Calu3 (cell line): ENCODE measurements at places on chromosomes 11 and 22. TPM values are rescaled to one million over a fixed set of nuclear protein-coding genes. Genes with fewer than 3 reads are reported as not detected.

GRCh38 chr11:70057080-70057479 lies 21.0 kb upstream of the ANO1 start:
- no peak for DNase-seq
- no peak overlapping the region for H3K27ac ChIP-seq
- no peaks in the 10 kb centered on the region for H3K27me3 ChIP-seq
- no peaks in the 10 kb centered on the region for H3K4me1 ChIP-seq

DNA sequence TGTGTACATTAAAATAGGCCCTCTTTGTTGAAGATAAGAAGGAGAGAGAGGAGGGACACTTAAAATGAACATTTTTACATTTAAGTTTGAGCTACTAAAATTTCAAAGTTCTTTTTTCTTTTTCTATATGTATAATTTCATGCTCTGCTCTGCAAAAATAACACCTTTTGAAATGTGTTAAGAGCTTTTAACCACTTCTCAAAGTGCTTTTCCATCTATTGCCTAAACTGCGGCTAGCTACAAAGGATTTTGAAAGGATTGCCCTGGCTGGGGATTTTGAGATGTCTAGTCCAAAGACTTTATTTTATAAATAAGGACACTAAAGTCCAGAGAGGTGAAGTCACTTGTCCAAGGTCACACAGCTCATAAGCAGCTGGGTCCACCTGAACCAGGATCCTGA lies 138.5 kb downstream of the CCDC81 start:
- H3K27me3 ChIP-seq = no peaks in the 10 kb centered on the region
- no peak overlapping the region for H3K4me3 ChIP-seq
- H3K36me3 ChIP-seq = no peaks in the 10 kb centered on the region

DNA sequence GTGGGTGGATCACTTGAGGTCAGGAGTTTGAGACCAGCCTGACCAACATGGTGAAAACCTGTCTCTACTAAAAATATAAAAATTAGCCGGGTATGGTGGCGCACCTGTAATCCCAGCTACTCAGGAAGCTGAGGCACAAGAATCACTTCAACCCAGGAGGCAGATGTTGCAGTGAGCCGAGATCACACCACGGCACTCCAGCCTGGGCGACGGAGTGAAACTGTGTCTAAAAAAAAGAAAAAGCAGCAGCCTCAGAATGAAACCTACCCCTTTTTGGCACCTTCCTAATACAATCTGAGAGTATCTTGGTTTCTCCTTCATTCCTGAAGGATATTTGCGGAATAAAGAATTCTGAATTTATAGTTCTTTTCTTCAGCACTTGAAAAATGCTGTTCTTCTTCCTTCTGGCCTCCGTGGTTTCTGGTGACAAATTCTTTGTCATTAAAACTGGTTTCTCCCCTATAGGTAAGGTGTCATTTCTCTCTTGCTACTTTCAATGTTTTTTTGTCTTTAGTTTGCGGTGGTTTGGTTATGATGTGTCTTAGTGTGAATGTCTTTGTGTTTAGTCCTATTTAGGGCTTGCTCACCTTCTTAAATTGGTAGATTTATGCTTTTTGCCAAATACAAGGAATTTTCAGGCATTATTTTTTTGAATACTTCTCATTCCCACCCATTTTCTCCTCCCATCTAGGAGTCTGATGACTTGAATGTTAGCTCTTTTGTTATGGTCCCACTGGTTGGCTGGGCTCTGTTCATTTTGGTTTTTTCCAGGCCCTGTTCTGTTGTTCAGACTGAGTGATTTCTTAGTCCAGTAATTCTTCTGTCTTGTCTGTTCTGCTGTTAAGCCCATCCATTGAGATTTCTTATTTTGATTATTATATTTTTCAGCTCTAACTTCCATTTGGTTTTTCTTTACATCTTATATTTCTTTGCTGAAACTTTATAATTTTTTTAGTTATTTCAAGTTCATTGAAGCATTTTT lies 15.4 kb downstream of the ASRGL1 start:
- no peak overlapping the region for H3K27ac ChIP-seq
- peaks cover 17% of the 10 kb centered on the region for H3K4me1 ChIP-seq
- H3K36me3 ChIP-seq = no peaks in the 10 kb centered on the region

DNA sequence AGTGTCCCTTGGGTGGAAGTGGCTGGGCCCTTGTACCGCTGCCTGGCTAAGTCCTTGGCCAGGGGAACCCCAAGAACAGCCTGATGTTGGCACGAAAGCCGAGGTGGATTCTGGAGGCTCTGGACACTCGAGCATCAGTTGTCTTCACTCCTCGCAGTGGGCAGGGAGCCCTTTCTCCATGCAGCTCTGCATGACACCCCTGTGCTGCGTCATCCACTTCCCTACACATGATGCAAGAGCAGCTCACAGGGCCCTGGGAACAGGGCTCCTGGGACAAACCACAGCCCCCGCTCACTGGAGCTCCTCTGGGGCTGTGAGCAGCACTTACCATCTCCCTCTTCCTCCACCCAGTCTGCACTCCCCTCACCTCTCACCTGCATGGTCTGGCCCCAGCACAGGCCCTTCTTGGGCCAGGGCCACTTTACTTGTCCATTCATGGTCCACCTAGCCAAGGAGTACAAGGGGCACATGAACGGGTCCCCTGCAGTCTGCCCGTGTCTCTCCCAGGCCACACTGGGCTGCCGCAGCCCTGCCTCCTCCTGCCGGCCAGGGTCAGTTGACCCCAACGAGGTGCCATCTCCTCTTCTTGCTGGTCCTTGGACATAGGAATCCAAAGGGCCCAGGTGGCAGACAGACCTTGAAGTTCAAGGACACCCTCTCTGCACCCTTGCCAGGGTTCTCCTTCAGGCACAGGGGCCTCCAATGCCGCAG lies 66.5 kb downstream of the IGF2 start:
- DNase-seq = no peak
- peaks cover 12% of the 10 kb centered on the region for H3K4me1 ChIP-seq
- no peak overlapping the region for H3K27ac ChIP-seq
- no peaks in the 10 kb centered on the region for H3K27me3 ChIP-seq
- H3K4me3 ChIP-seq = no peak overlapping the region

SLC6A5 gene
- not detected in 2 replicates for total RNA-seq

CD6 gene
- total RNA-seq = 0.26 and 0.34 TPM in 2 replicates

DNA sequence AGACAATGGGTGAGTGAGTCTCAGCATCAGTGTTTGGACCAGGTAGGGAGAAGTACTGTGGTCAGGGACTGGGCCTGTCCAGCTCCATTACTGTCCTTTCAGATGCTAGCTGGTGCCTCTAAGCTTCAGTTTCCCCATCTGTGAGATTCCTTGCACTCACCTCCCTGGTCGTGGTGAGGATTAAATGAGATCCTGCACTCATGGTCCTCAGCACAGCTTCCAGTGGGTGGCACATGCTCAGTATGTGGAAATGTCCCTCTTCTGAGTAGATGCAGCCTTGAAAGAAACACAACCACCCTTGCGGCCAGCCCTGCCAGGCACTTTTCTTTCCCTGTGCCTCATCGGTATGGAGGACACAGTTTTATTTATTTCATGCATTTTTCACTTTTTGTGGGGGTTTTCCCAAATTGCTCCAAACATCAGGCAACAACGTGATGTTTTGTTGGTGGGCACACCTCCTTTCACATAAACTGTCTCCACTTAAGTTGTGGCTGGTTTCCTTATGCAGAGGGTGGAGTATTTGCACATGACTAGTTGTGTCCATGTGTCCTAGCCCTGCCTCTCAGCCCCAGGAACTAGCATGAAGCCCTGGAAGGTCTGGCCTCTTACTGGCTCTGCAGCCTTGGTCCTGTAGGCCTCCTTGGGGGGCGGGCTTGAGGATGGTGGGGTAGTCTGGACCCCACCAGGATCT lies 1.1 kb downstream of the LZTR1 start:
- no peak overlapping the region for H3K27ac ChIP-seq
- peaks cover 25% of the 10 kb centered on the region for H3K36me3 ChIP-seq
- H3K27me3 ChIP-seq = peaks cover 11% of the 10 kb centered on the region
- DNase-seq = no peak
- H3K4me1 ChIP-seq = no peaks in the 10 kb centered on the region

GRCh38 chr11:115157247-115157646 lies 347.0 kb downstream of the CADM1 start:
- H3K4me1 ChIP-seq = no peaks in the 10 kb centered on the region
- H3K27ac ChIP-seq = no peak overlapping the region
- H3K27me3 ChIP-seq = peaks cover 33% of the 10 kb centered on the region
- no peaks in the 10 kb centered on the region for H3K36me3 ChIP-seq
- no peak overlapping the region for H3K4me3 ChIP-seq
- DNase-seq = no peak

DNA sequence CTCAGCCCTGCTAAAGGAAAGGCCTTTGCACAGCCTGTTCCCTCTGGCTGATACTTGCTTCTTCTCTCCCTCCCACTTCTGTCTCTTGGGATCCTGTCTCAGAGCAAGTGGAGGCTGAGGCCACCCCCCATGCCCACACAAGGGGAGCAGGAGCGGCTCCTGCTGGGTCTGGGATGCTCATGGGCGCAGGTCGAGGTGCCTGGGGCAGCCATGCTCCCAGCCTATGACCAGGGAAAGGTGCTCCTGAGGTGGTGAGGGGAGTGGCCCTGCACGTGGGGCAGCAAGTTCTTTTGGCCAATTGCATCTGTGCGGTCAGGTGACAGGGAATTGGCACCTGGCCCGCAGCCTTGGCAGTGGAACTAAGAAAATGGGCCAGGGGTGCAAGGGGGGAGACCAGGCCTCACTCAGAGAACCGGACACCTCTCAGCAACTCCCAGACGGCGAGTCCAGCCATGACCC lies 1.5 kb downstream of the MAPK11 start:
- peaks cover 17% of the 10 kb centered on the region for H3K4me1 ChIP-seq
- H3K4me3 ChIP-seq = peak overlapping the region; percentile 63
- DNase-seq = peak; percentile 62
- no peaks in the 10 kb centered on the region for H3K27me3 ChIP-seq
- no peak overlapping the region for H3K27ac ChIP-seq
- H3K36me3 ChIP-seq = peaks cover 41% of the 10 kb centered on the region

DNA sequence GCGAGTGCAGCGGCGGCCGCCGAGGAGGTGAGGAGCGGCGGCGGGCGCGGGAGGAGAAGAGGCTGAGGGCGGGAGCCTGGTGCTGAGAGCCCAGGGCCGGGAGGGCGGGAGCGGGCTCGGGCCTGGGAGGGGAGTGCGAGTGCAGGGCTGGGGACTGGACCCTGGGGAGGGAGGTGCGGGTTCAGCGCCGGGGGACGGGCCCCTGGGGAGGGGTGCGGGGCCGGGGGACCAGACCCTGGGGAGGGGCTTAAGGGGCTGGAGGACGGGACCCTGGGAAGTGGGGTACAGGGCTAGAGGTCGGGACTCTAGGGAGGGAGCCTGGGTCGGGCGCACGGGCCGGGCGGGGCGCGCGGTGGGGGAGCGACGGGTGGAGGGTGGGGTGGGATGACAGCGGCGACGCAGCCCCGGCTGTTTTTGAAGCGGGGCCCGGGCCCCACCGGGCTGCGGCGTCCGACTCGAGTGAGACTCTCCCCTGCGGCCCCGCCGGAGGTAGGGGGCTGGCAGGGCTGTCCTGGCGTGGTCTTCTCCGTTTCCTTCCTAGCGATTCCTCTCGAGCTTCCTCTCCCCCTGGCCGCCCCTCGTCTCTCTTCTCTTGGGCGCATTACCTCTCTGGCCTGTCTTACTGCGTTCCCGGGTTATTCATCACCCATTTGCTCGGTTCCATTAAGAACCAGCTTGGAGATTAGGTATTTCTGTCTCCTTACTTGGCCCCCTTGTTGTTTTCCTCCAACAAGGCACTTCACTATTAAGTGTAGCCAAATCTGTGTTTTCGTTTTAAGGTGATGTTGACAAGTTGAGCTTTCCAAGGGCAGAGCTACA lies 754 bp downstream of the NUP50 start:
- H3K36me3 ChIP-seq = peaks cover 77% of the 10 kb centered on the region
- peaks cover 56% of the 10 kb centered on the region for H3K4me1 ChIP-seq
- no peaks in the 10 kb centered on the region for H3K27me3 ChIP-seq
- H3K4me3 ChIP-seq = peak overlapping the region; percentile 94
- peak overlapping the region; percentile 92 for H3K27ac ChIP-seq

DNA sequence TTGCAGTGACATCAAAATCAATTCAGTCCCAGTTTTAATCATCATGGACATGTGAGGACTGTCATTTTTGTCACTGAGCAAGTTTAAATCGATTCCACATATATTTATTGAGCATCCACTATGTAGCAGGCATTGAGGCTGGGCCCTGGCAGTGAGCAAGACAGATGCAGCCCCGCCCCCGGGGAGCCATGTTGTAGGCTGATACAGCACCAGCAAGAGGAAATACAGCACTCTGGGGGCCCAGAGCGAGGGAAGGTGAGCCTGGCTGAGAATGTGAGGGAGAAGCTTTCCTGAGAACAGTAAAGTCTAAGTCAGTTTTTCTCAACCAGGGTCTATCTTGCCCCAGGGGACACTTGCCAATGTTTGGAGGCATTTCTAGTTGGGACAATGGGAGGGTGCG lies 108.6 kb upstream of the ASPHD2 start:
- H3K4me3 ChIP-seq = no peak overlapping the region
- H3K27me3 ChIP-seq = peaks cover 99% of the 10 kb centered on the region
- no peak overlapping the region for H3K27ac ChIP-seq
- no peak for DNase-seq
- no peaks in the 10 kb centered on the region for H3K36me3 ChIP-seq
- no peaks in the 10 kb centered on the region for H3K4me1 ChIP-seq

- peaks cover 91% of the 10 kb centered on the region for H3K27me3 ChIP-seq
- H3K4me3 ChIP-seq = no peak overlapping the region
- DNase-seq = no peak
- no peaks in the 10 kb centered on the region for H3K36me3 ChIP-seq
Observed at GRCh38 chr11:44905131-44905866, 45.4 kb downstream of the TP53I11 start.

DNA sequence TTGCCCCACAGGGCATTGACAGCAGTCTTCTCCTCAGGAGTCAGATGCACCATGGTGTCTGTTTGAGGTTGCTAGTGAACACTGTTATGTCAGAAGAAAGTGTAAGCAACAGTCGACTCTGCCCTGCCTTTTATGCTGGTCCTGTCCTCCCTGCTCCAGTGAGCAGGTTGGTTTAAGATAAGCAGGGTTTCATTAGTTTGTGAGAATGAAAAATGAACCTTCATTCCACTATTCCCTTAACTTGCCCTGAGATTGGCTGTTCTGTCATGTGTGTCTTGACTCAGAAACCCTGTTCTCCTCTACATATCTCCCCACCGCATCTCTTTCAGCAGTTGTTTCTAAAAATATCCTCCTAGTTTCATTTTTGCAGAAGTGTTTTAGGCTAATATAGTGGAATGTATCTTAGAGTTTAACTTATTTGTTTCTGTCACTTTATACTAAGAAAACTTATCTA lies at the start of gene HBD:
Gene HBD, minus strand, starts transcription at position 103 of the 454 bp plus-strand sequence. Its CDS starts 50 bp downstream, at position 53.
- no peak within 1 kb of the TSS for H3K4me3 ChIP-seq
- H3K27ac ChIP-seq = no peak within 1 kb of the TSS
- DNase-seq = no peak
- no peaks in the 10 kb centered on the region for H3K36me3 ChIP-seq

- no peak overlapping the region for H3K27ac ChIP-seq
- H3K36me3 ChIP-seq = peaks cover 9% of the 10 kb centered on the region
- peak; percentile 93 for DNase-seq
- H3K4me3 ChIP-seq = peak overlapping the region; percentile 66
- no peaks in the 10 kb centered on the region for H3K4me1 ChIP-seq
Observed at GRCh38 chr11:75241036-75241905, 697 bp downstream of the TPBGL start.

ARHGEF12 gene
- 50.0 and 55.2 TPM in 2 replicates for total RNA-seq
